CD4-positive, alpha-beta T cell treated with Interleukin-10 for 1 hour (primary cell): ENCODE measurements at places on chromosomes 11 and 22.

DNA sequence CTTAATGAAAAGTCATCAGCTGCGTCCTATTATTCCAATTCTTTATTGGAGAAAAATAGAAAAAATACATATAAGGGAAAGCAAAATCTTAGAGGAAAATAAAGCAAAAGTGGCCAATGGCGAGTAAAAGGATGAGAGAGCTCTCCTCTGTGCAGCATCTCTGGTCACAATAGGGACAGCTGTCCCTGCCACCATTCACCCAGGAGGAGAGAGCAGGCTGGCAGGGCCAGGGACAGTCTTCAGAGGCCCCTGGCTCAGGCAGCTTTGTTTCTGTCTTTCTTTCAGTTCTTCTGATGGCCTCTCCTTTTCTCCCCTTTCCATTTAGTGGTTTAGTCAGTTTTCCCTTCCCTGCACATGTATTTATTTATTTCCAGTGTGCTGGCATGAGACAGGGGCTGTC, 941.3 kb downstream of the NTM start:
- DNase-seq, result no peak

DNA sequence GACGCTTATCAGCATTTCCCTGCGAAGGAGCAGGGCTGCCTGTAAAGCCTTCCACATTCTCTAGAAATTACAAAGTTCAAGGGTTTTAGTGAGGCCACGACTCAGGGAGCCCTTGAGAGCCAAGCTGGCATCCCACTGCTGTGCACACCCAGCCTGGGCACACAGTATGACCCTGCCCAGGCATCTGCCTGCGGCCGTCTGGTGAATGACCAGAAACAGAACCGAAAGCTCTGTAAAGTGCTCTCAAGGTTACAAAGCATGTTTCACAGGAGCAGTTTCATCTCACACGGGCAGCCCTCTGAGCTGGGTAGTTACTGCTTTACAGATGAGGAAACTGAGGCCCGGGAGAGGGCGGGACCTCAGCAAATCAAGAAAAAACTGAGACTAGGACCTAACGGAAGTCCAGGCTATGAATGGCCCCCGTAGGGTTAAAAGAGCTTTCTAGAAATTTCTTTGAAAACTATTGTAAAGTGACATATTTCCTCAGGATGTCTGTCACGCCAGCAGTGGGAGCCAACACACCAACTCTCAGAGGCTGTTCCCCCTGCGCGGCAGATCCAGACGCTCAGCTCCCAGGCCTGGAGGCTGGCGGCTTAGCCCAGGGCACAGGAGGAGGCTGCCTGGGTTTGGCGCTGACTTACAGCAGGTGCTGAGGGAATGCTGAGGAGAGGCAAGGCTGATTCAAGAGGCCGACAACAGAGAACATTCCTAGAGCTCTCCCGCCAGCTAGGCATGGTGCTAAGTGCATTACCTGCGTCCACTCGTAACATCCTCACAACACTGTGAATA, 7.7 kb upstream of the TCF20 start:
- no peak for DNase-seq

GRCh38 chr11:134730101-134730500, 318.1 kb upstream of the B3GAT1 start:
- no peak for DNase-seq

- DNase-seq, result no peak
Measured at GRCh38 chr11:101727451-101727850, 143.6 kb upstream of the TRPC6 start.

DNA sequence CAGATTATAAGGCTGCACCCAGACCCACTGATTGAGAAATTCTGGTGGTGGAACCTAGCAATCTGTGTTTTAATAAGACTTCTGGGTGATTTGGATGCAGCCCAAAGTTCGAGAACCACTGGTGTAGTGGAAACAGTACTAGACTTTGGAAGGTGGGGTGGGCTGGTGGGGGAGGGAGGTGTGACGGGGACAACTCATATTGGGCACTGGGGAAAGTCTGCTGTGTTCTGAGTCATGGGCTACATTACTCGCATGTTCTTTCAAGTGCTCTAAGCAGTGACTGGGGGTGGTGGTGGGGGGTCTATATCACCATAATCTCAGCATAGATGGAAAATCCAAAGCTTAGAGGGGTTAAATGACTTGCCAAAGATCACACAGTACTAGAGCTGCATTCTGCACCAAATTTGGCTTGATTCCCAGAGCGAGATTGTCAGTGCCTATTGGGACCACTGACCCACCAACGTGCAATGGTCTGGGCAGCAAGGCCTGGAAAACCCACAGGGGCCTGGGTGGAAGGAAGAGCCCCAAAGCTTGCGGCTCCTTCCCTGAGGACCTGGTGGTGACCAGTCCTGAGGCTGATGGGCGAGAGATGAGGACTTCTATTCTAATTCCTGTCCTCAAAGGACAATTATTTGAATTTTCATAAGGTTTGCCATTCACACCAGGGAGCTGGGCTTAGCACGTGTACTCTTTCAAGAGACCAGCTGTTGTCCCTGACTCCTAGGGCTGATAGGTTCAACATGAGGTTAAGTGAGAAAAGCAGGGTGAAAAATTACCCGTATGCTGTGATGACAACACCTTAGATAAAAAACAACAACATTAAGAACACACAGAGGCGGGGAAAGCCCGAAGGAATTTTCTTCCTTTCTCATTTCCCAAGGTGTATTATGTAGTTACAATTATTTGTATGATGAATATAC, 77.5 kb upstream of the NARS2 start:
- no peak for DNase-seq

DNA sequence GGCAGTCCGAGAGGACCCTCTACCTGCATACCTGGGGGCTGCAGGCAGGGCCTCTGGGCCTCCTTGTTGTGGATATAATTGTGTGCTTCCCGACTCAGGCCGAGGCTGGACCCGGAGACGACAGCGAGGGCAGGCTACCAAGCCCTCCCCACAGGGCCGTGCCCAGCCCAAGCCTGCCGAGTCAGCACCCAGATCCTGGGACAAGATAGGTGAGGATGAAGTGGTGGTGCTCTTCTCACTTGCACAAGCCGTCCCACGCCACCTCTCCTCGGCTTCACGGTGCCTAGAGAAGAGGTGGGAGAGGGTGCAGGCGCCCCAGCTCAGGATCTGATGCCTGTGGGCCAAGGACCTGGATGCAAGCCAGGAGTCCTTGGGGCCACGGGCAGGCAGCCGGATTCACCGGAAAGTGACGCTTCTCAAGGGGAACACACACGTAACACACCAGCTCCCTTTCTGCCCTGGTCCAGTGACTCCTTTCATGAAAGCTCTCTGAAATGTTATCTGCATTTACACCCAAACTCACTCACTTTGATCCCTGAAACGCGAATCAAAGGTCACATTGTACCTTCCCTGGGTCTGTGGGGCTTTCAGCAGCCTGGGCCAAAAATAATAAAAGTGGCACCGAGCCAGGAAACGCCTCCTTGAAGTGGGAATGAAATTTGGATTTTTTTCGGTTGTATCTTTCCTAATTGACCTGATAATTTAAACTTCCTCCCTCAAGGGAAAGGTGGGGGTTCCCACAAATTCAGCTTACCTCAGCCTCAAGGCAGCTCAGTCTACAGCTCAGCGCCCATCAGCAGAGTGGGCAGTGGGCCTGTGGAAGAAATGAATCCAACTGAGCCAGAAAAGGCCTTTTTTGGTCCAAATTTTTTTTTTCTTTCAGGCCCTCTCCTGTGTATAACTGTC, 1.1 kb upstream of the GNB1L start:
- DNase-seq, result peak; percentile 46

DNA sequence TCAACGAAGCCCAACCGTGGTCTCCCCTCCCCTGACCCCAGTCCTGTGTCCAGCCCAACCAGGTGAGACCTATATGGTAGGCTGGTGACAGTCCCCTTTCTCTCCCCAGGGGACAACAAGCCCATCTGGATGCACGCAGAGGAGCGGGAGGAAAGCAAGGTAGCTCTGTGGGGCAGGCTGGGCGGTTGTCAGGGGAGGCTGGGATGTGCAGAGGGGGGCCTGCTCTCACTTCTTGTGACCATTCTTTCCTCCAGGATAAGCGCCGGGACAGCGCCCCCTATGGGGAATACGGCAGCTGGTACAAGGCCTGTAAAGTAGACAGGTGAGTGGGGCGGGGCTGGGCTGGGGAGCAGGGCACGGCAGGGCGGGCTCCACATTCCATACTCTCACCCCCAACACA, 3.5 kb upstream of the RAB1B start:
- DNase-seq, result peak; percentile 51

- DNase-seq, result peak; percentile 61
Measured at GRCh38 chr11:123261345-123262106, 66.5 kb upstream of the CLMP start.

DNA sequence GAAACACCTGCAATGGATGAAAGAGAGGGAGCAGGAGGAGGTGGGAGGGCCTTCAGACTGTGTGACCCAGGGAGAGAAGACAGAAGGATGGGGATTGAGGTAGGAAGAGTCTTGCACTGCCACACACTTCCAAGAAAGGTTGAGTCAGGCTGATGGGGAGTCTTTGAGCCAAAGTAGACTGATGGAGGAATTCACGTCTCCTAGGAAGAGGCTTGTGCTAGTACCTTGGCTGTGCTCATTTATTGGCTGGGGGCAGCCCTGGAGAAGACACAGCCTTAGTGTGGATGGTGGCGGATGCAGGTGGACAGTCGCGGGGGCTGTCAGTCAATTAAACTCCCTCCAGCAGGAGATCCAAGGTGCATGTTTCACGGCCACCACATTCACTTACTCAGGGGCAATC, 16.2 kb upstream of the ACCSL start:
- no peak for DNase-seq

DNA sequence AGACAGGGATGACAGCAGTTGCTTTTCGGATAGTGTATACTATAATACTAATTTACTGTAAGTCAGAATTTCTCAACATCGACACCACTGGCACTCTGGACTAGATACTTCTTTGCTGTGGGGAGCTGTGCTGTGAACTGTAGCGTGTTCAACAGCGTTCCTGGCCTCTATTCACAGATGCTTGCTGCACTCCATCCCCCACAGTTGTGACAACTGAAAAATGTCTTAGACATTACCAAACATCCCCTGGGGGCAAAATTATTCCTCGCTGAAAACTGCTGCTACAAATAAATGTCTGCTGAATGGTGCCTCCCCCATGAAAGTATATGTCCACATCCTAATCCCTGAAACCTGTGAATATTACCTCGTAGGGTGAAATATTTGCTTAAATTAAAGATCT, 7.5 kb upstream of the SLC15A3 start:
- DNase-seq, result no peak

GRCh38 chr22:45527456-45527855, 24.8 kb downstream of the FBLN1 start:
- no peak for DNase-seq

- DNase-seq, result no peak
Measured at GRCh38 chr11:81829976-81830375, 903.7 kb downstream of the FAM181B start.

DNA sequence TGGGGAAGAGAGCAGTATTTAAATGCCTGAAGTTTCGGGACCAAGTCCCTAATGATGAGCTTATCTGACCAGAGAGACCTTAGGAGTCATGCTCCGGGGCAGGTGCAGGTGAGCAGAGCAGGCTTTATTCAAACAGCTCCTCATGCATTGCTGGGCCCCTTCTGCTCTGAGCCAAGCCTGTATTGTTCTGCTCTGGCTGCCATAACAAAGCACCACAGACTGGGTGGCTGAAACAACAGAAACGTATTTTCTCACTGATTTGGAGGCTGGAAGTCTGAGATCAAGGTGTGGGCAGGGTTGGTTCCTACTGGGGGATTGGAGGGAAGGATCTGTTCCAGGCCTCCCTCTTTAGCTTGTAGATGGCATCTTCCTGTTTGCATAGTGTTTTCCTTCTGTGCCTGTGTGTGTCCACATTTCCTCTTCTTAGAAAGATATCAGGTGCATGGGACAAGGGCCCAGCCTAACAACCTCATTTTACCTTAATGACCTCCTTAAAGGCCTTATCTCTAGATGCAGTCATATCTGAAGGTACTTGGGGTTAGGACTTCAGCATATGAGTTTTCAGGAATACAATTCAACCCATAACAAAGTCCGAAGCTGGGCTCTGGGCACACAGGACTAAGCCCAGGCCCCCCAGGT, 97.1 kb upstream of the PARVA start:
- no peak for DNase-seq

DNA sequence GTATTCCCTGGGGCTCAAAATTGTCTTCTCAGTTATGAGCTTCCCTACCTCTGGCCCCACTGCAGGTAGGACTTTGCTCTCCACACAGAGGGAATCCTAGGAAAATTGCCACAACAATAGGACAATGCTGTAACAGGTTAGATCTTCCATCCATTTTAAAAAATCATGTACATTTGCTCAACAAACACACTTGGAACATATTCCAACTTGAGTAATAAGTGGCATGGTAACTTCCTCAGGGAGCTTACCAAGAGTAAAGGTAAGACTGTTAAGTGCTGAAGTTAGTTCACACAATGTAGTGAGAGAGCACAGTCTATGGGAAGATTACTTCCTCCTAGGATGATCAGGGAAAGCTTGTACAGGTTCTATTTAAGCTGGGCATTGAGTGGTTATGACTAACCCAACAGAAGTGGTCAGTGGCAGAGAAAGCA, 78.9 kb upstream of the BIRC3 start:
- no peak for DNase-seq

DNA sequence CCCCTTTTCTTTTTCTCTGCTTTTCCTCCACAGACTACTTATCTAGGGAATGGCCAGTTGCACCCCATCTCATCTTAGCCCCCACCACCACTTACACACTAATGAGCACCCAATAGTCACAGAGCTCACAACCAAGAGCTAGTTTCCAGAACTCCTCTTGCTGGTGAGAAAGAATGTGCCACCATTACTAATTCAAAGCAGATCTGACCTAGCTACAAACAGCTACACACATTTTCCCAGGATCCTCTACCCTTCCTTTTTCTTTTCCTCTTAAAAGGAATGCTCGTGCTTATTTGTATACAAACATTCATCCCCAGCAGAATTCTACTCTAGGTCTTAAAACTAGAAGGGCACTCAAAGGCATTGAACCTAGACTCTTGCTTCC, 136.8 kb downstream of the CD44 start:
- DNase-seq, result no peak

DNA sequence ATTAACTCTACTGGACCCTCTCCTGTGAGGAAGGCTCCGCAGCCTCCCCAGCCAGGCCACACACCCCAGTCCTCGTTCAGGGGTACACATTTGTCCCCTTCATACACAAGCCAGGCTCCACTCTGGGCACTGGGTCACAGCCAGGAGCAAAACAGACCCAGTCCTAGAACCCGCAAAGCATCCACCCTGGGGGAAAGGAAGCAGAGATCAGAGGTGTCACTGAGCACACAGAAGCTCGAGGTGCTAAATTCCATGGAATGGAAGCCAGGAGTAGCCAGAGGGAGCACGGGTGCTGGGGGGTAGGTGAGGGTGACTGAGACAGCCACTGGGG, 43.6 kb upstream of the TH start:
- DNase-seq, result no peak

GRCh38 chr11:94876645-94877442, 96.5 kb downstream of the CWC15 start:
- DNase-seq, result peak; percentile 12

DNA sequence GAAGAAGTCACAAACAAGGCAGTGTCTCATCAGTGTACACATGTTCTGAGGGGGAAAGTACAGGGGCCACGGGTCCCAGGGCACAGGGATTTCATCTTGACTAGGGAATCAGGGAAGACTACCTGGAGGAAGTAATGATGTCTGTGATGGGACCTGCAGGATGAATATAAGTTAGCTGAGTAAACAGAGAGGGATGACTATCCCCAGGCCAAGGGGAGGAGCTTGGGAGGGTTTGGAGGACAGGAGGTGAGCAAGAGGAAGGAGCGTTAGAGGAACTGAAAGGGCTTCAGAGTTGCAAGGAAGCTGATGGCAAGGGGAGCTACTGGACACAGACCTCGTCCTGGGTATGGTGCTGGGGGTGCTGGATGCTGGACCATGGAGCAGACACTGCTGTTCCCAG, 56.4 kb downstream of the TRAF6 start:
- no peak for DNase-seq
